NCI-H524 (cell line): ENCODE measurements at places on chromosomes 7 and 10.

DNA sequence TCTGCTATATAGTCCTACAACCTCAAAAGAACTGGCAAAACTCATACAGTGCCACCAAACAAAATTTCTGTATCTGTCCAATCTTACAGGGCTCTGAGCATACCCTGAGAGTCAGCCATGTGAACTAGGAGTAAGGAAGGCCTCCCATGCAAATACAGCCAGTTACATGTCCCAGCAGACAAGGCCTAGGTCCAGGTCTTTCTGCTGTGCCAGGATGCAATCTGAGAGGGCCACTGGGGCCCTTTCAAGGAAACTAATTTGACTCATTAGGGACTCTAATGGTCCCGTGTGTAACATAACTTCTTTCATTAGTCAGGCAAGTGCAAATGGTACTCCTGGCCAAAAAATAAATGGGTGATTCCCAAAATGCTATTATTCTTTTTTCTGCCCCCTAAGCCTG, 17.9 kb upstream of the HIBADH start:
- DNase-seq, result no peak

DNA sequence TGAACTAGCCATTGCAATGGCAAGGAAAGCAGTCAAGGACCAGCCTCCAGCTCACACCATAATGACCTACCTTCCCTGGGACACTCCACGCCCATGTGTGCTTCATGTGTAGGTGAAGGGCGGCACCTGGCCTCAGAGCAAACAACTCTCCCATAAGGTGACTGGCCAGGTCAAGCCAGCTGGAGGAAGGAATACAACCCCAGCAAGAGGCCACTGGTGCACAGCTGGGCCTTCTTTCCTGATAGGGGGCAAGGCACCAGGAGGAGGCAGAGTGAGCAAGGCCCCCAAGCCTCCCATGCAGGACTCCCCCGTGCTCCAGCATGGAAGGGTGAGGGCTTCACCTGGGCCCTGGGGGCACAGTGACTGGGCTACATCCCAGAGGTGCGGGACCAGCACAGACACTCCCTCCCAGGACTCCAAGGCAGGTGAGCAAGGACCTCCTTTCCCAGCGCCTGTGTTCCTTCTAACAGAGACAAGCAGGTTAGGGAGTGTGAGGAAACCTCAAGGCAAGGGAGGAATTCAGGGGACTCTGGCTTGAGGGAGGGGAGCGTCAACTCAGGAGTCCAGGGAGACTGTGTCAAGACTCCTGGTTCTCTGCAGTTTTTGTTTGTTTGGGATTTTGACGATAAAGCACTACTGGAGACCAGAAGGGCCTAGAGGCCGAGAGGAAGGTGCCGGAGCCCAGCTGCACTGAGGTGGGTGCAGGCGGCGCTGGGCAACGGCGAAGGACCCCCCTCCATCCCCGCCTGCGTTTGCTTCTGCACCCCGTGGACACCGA, 1.7 kb downstream of the PTPRN2 start:
- no peak for DNase-seq

- no peak for DNase-seq
Observed at GRCh38 chr7:94154858-94155257, 150.7 kb upstream of the BET1 start.

DNA sequence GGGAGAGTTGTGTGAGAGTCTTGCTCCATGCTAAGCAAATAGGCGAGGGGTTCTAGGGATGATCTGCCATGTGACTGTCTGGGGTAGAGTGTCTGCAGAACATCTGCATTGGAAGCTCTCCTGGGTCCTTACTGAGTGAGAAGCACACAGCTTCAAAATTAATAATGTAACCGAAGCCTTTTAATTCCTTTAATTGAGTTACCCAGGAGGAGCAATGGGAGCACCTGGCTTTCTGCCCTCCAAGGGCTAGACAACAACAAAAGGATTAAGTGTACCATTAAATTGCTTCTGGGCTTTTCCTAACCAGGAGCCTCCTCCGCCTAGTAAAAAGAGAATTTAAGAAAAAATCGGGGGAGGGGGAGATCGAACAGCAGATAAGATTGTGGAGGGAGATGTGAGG, 102.0 kb upstream of the TBX20 start:
- peak; percentile 71 for DNase-seq

DNA sequence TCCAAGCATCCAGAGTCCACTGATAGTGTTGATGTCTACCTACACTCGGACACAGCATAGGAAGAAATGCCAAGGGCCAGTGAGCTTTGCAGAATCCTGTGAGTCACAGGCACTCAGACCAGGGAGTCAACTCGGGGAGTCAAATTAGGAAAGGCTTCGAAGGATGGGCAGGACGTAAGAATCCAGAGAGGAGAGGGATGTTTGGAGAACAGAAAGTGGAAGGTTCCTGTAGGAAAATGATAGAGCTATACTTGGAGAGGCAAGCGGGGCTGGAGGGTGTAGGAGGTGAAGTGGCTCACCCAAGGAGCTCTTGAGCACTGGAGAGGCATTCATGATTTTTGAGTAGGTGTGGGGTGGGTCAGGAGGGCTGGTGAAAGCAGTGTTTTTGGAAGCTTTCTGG, 3.0 kb downstream of the ZYX start:
- no peak for DNase-seq

- DNase-seq, result no peak
Observed at GRCh38 chr10:22752272-22752889, 38.0 kb upstream of the PIP4K2A start.

- no peak for DNase-seq
Observed at GRCh38 chr7:151080067-151080521, 515 bp downstream of the FASTK start.
